ENCODE measurements at places on chromosomes 11 and 22.

GRCh38 chr11:14127679-14128078 lies 165.2 kb downstream of the SPON1 start:
- no peak for DNase-seq

DNA sequence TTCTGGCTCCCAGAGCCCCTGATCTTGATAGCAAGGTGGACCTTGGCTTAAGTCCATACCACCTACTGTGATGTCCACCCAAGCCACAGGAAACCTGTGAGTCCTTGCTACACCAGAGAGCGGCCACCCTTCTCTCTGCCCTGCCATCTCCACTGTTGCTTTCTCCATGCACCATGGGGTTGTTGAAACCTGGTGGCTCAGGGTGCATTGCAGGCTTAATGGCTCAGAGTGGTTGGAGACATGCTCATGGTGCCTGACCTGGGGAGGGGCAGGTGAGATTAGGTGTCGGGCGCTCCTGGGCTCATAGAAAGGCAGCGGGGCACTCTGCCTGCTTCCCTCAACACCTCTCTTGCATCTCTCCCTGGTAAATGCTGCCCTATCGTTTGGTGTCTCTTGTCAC lies 25.0 kb upstream of the CACNG2 start:
- DNase-seq: no peak

DNA sequence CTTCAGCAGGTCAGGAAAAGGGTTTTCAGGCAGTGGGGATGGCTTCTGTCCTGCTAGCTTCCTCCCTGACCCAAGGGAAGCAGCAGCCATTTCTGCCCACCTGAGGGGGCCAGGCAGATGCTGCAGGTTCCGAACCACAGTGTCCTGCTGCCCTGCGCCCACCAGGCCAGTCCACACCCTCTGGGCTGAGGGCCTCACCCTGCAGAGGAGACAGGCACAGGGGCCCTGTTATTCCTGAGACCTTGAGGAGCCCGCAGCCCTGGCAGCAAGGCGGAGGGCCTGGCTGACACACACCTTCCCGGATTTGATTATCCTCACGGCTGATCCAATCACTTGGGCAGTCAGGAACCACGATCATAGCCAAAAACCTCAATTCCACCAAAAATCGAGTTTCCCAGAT lies 725.8 kb downstream of the BRD1 start:
- no peak for DNase-seq

GRCh38 chr22:31192513-31192912 lies 19.6 kb upstream of the LIMK2 start:
- DNase-seq: no peak

DNA sequence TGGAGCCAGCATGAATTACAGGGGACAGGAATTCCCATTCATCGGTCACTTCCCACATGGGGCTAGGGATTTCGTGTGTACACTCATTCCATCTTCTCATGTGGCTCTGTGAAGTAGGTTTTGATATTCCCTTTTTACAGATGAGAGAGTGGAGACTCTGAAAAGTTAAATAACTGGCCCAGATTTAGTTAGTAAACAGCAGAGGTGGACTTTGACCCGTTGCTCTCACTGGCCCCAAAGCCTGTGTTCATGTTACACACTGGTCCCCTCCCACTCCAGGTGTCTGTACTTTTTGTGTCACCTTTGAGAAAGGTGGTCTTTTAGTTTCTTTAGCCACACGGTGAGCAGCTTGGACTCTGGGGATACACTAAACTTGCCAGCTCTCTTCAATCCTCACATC lies 108.5 kb downstream of the MICAL2 start:
- no peak for DNase-seq

DNA sequence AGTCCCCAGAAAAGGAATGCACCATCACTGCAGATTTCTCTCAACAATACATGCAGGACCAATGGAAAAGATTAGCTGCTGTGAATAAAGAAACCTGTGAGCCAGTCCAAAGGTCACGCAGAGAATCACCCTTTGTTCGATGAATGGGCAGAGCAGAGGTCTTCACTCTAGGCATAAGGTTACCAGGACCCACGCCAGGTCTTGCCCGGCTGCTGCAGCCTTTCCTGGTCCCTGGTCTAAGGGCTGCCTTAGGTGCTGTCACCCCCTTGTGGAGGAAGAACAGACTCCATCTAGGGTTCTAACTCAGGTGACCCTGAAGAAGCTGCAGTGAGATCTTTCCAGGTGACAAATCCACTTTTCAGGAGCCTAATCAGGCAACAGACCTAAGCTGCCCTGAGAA lies 29.0 kb upstream of the NAP1L4 start:
- DNase-seq: peak; percentile 22

GRCh38 chr22:26318975-26319374 lies 110.1 kb upstream of the ASPHD2 start:
- DNase-seq: peak; percentile 57

GRCh38 chr11:116257883-116258282 lies 514.9 kb downstream of the BUD13 start:
- no peak for DNase-seq

DNA sequence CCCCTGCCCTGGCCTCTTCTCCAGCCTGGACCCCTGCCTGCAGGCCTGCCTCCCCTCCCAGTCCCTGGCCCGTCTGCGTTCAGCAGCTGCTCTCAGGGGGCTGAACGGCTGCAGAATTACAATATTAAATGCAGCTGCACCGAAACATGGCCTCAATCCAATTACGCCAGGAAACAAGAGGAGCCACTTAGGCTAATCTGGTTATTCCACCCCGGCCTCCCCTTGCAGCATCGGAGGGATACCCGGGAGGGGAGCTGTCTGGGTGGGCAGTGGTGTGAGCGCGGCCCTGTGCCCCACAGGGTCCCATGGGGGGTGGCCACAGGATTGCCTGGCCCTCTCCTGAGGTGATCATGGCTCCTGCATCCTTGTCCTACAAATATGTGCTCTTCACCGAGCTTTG lies 42.6 kb downstream of the FLRT1 start:
- peak; percentile 97 for DNase-seq

DNA sequence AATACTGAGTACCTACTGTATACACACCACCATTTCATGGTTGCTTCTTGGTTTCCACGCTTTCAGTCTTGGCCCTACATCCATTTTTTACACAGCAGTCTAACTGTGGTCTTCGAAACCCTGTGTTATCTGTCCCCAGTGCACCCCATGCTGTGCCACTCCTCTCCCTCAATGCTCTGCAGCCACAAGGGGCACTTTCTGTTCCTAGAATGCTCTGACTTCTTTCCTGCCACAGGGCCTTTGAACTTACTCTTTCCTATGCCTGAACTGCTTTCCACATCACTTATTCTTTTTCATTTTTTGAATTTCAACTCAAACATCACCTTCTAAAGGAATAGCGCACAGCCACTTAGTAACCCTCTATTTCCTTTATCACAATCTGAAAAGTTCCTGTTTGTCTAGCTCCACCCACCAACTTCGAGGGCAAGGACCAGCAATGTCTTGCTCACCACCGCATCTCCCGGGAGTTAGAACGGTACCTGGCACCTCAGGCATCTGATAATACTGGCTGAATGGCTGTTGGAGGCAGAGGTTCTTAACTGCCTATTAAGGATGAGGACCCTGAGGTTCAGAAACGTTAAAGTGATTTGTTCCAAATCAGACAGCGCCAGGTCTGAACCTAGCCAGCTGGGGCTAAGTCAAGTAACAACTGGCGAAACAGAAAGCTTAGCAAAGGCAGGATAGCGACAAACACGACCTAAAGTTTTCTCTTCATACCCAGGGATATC lies 568 bp downstream of the ALG8 start:
- DNase-seq: peak; percentile 44

GRCh38 chr22:46478083-46478551 lies 59.3 kb downstream of the CELSR1 start:
- DNase-seq: no peak

DNA sequence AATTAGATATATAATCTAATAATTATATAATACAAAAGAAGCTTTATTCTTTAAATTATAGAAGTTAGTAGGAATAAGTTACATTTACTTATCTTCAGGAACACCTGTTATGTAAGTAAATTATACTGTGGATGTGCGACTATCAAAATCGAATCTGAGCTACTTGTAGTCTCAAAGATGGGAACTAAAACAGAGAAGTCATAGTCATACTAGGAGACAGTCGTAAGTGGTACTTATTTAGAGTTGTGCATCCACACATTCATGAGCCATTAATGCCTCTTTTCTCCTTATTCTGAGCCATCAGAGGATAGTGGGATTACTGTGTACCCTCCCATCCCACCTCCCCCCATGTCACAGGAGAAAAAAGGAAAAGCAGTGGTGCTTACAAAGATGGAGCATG lies 114.4 kb downstream of the CADM1 start:
- no peak for DNase-seq

GRCh38 chr11:131195661-131196517 lies 174.5 kb upstream of the NTM start:
- no peak for DNase-seq

- no peak for DNase-seq
Observed at GRCh38 chr11:106072804-106073203, 4.3 kb downstream of the KBTBD3 start.

DNA sequence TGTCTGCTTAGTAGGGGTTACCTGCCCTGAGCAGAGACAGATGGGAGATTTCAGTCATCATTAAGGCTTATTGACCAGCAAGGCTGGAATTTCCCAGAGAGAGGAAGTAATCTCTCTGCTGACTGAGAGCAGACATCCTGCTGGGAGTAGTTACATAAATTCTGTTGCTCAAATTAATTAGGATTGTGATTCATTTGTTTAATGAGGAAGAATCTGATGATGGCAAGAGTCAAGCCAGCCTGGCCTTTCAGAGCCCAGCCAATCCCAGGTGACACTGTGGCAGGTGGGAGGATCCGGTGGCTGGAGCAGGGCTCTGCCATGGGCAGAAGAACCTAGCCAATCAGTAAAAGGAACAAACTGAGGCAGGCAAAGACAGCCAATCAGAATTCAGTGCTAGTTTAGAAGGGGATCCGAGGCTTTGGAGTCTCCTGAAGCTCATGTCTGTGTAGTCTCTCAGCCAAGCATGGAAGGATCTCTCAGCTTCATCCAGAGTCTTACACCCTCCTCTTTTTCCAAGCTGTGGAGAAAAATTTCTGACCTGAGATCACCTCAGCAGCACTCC lies 61.2 kb upstream of the CHST1 start:
- peak; percentile 37 for DNase-seq

GRCh38 chr22:17537155-17537554 lies 26.1 kb upstream of the SLC25A18 start:
- DNase-seq: peak; percentile 10

- peak; percentile 87 for DNase-seq
Observed at GRCh38 chr11:133946541-133947318, 10.0 kb downstream of the IGSF9B start.

DNA sequence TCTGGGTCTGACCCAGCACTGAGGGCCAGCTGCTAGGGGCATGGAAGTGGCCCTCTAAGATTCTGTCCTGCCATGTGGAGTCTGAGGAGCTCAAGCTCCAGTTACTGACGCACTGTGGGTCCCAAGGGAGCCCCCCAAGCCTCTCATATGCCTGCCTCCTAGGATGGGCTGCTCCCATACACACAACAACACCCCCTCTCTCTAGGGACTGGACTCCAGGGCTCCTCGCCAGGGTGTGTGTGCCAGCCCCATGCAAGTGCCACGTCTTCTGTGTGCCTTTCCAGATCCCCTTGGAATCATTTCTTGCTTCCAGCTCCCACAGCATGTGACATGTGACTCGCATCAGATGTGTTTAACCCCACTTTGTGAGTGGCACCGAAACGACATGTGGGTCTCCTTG lies 234.5 kb downstream of the CEP164 start:
- no peak for DNase-seq

- no peak for DNase-seq
Observed at GRCh38 chr11:29914203-29914930, 102.5 kb downstream of the KCNA4 start.

DNA sequence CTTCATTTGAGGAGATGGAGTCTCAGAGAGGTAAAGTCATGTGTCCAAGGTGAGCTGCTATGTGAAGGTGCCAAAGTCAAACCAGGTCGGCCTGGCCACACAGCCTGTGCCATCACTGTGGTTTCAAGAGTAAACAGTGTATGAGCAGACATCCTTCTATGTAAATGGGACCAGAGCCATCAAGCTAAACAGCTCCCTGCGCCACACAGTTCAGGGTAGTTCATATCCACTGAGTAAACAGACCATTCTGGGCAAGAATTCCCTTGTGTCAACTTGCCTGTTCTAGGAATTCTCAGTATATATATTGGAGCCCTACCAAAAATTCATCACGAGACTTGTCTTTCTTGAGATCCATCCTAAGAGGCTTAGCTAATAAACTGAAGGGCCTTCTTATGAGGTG lies 77.5 kb downstream of the AMOTL1 start:
- no peak for DNase-seq

DNA sequence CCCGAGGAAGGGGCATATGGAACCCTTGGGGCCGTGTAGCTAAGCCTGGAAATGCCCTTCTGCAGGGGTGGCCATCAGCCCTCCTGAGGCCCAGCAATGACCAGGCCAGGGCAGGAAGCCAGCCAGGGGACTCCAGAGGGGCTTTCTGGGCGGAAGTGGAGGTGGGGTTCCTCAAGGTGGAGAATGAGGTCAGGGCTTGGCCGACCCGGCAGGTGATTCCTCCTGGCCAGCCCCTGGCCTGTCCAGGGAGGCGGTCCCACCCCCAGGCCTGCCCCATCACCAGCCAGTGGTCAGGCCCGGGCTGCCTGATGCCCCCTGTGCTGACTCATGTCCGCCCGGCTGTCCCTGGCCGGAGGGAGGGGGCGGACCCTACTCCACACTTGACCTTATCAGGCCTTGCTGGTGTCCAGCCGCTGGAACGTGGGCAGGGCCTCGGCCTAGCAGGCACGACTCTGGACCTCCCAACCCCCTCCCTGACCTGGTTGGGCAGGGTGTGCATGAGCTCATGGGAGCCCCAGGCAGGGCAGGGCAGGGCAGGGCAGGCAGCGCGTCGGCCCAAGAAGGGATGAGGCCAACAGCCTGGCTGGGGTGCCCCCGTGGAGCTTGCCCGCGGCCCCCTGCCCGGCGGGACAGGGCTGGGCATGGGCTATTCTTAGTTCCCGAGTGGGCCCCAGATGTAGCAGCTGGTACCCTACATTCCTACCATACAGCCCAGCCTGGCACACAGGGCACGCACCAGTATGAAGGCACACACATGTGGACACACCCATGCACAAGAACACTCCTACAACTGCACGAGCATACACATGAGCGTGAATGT lies 35.9 kb downstream of the RPL3 start:
- no peak for DNase-seq

DNA sequence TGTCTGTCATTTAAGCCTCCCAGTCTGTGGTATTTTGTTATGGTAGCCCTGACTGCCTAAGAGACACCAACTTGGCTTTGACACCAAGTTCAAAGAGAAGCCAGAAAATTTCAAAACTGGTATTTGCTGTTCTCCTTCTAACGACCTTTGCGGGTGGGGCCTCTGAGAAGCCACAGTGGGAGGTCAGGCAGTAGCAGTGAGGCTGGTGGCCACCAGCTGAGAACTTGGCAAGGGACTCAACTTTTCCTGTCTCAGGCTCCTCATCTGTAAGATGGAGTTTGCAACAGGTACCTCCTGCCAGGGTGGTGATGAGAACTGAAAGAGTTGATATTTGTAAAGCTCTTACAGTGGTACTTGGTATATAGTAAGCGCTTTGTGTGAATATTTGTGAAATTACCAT lies 183.4 kb downstream of the BCR start:
- DNase-seq: no peak

DNA sequence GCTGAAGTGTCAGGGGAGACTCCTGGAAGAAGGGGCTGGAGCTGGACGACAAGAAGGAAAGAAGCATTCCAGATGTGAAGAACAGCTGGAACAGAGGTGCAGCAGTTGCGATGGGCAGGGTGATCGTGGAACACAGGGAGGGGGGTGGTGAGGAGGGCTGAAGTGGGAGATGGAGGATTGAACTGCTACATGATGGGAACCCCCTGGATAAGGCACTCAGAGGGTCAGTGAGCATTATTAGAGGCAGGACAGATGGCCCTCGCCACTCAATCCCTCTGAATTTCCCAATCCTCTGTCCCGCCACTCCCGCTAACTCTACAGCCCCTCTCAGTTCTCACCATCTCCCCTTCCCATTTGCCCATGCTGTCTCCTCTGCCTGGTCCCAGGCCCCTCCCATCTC lies 14.0 kb downstream of the SERPINH1 start:
- peak; percentile 24 for DNase-seq
